ENCODE measurements at places on chromosomes 11 and 22. TPM values are rescaled to one million over a fixed set of nuclear protein-coding genes. Genes with fewer than 3 reads are reported as not detected.

Gene TTC36
- total RNA-seq: 0.19 TPM

Gene MN1
- 0.79 TPM for total RNA-seq

Gene SOX10
- not detected for total RNA-seq

Gene GGT5
- not detected for total RNA-seq

Gene IL18
- total RNA-seq: 10.3 TPM

Gene TSG101
- 125 TPM for total RNA-seq

Gene NRXN2
- total RNA-seq: 0.35 TPM

Gene LSP1
- 3.3 TPM for total RNA-seq

Gene MFRP
- total RNA-seq: not detected

Gene TMEM121B
- not detected for total RNA-seq

Gene MRGPRX4
- not detected for total RNA-seq

DNA sequence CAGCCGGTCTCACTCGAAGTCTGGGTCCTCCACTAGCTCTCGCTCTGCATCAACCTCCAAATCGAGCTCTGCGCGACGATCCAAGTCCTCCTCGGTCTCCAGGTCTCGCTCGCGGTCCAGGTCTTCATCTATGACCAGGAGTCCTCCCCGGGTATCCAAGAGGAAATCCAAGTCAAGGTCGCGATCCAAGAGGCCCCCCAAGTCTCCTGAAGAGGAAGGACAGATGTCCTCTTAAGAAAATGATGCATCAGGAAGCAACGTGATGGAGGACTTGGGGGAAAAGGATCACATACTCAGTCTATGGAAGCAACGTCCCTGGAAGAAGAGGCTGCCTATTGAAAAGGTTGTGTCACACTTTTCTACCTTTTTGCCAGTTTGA lies 1.1 kb downstream of the SRSF8 start:
- no peak for DNase-seq

- no peak for DNase-seq
Observed at GRCh38 chr11:81135570-81135969, 1598.1 kb downstream of the FAM181B start.

- DNase-seq: no peak
Observed at GRCh38 chr22:48944751-48945620, 882.7 kb downstream of the BRD1 start.

DNA sequence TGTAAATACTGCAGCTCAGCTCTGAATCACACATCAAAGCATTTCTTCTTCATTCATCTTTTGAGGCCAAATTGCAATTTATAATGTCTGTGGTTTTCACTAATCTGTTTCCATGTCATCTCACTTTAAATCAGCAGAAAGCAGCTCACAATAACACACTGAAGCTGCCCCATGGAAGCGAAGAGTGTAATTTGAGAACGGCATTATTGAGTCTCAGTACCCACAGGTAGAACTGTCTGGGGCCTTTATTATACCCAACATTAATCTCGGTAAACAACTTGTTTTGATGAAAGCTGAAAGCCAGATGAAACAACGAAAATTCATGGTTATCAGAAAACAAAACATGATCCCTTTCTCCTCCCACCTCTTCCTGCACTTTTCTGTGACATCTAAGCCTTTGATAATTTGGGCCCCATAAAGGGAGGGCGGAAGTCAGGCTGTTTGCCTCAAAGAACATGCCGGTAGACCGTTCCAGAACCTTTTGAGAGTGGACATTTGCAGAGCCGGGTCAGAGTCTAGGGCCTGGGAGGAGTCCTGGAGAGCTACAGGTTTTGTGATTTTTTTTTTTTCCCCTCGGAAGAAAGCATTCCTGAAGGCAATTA lies 68.2 kb upstream of the SESN3 start:
- peak; percentile 29 for DNase-seq

DNA sequence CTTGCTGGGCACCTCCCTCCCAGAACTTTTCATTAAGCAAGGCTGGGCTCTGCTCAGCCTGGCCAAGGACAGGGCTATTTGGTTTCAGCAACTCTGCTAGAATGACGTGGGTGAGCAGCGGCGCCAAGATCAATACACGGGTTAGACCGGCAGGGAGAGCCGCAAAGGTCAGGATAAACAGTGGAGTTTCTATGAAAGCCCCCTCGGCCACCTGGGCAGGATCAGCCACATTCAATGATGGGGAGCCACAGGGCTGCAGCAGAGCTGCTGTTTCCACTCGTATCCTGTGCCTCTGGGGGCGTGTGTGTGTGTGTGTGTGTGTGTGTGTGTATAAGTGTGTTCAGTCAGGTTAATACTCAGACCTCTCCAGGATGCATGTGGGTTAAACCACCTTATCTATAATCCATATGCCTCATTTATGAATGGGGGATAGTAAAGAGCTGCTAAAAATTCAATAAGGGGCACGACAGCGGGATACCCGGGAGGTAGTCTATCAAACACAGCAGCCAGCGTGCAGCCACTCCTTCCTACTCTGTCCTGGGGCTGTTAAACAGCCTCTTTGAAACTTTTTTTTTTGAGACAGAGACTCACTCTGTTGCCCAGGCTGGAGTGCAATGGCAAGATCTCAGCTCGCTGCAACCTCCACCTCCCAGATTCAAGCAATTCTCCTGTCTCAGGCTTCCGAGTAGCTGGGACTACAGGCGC lies 34.8 kb downstream of the MYH9 start:
- DNase-seq: peak; percentile 54

GRCh38 chr11:16902182-16902581 lies 112.0 kb downstream of the PLEKHA7 start:
- DNase-seq: no peak

GRCh38 chr11:93288079-93288478 lies 42.5 kb upstream of the DEUP1 start:
- DNase-seq: no peak

- no peak for DNase-seq
Observed at GRCh38 chr11:1757861-1758610, 5.7 kb downstream of the CTSD start.

DNA sequence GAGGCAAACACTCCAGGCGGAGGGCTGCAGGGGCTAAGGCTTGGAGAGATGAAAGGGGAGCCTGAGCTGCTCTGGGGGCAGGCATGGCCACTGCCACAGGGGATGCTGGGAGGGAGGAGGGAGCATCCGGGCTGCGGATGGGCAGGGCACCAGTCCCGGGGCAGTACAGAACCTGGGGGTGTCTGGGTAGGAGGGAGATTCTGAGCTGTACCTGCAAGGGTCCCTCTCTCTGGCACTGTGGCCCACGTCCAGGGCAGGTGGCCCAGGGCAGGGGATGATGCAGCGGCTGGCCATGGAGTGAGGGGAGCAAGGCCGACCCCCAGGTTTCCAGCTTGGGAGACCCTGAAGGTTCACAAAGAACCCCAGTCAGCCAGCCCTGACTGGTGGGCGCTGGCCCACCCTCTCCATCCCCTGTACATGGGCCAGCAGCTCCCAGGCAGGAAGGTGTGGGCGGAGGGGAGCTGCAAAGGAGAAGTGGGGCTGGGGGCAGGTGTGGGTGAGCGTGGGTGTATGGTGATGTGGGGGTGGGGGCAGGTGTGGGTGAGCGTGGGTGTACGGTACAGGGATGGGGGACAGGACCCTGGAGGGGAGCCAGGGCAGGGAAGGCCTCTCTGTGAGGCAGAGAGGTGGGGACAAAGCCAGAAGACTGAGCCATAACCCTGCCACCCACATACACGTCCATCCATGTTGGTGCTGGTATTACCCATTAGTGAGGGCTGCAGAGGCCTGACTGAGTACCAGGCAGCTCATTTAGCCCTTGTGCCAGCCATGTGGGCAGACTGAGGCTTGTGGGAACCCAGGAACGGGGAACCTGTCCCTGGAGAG lies 2.2 kb upstream of the TNFRSF13C start:
- no peak for DNase-seq

GRCh38 chr11:129996113-129996870 lies 6.3 kb downstream of the PRDM10 start:
- DNase-seq: no peak

DNA sequence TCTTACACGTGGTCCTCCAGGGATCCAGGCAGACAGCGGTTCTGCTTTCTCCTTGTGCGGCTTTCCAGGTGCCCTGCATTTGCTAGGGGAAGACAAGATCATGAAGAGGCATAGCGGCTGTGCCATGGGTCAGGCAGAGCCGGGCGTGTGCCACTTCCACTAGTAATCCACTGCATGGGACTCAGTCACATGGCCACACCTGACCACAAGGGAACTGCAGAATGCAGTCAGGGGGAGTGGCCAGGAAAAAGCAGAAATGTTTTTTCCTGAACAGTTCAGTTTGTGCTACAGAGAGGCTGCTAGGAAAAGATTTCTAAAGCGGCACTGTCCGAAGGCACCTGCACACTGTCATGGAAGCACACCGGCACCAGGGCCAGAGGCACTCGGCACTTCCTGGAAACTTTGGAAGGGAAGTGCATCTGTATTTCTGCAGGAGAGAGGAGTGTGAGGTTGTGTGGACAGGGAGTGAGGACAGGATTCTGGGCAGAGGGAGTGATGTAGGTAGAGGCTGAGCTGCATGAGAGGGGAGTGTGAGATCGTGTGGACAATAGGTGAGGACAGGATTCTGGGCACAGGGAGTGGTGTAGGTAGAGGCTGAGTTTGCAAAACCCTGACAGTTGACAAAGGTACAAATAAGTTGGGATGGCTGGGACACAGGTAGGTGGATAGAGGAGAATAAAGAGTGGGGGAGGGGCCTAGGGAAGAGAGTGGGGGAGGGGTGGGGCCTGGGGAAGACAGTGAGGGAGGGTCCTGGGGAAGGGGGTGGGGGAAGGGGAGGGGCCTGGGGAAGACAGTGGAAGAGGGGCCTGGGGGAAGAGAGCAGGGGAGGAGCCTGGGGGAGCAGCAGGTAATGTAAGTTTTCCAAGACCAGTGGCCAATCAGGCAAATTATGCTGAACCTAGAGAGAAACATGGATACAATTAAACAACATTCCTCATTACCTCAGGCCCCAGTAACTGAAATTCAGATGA lies 1436.3 kb downstream of the TBC1D22A start:
- DNase-seq: no peak

DNA sequence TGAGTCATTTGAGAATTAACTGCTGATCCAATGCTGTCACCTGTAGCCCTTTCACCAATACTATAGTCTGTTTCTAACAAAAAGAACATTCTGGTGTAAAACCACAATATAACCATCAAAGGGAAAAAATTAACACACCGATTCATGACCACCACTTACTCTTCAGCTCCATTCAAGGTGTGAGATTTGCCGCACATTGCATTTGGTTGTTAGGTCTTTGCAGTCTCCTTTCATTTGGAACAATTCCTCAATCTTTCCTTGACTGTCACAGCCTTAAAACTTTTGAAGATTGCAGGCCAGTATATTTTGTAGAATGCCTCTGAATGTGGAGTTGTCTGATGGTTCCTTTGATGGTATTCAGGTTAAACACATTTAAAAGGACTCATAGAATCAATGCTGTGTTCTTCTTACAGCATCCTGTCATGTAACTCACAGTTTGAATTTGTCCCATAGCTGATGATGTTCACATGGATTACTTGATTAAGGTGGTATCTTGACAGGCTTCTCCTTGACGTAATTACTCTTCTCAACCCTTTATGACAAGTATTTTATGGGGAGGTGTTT lies 63.6 kb downstream of the TNRC6B start:
- no peak for DNase-seq

GRCh38 chr11:113774174-113774503 lies 647 bp upstream of the ZW10 start:
- no peak for DNase-seq

- no peak for DNase-seq
Observed at GRCh38 chr11:47524291-47524874, 28.5 kb downstream of the CELF1 start.

GRCh38 chr11:35624316-35624715 lies 6.1 kb downstream of the FJX1 start:
- DNase-seq: no peak

DNA sequence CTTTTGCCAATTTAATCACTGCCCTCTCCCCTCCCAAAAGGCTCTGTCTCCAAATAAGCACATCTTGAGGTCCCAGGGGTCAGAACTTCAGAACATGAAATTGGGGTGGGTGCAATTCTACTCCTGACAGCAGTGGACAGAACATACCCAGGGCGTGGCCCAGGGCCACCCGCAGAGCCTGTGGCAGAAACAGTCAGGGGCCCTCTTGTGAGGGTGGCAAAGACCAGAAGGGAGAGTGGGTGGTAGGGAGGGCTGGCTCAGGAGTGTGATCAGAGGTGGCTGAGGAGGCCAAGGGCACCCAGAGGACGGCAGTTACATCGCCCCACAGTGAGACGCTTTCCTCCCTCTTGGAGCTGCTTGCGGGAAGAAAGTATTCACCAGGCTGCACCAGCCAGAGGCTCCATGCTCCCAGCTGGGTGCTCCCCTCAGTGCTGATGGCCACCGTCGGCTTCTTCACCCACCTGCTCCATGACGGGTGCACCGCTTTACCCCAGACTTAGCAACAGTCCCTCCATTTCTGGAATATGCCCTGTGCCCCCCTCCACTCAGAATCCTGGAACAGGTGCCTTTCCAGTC lies 1388.0 kb downstream of the BRD1 start:
- DNase-seq: no peak

GRCh38 chr11:19979519-19979845 lies 180.8 kb downstream of the DBX1 start:
- DNase-seq: no peak

GRCh38 chr11:131749101-131749500 lies 378.7 kb downstream of the NTM start:
- no peak for DNase-seq

DNA sequence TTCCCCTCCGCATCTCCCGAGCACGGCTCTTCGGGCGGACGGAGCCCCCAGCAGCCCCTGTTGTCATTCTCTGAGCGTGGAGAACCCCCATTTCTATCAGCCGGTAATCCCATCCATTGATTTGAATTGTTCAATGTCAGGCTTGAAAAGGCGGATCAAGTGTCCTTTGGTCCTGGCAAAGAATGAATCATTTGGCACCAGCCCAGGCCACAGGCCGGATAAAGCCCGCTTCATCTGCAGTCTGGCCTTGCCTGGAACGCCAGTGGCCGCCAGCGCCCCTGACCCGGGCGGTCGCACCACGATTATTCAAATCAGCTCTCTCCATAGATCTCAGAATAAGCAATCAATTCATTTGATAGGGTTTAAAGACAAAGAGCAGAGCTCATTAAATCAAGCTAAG lies 188.9 kb downstream of the BRD1 start:
- DNase-seq: no peak

DNA sequence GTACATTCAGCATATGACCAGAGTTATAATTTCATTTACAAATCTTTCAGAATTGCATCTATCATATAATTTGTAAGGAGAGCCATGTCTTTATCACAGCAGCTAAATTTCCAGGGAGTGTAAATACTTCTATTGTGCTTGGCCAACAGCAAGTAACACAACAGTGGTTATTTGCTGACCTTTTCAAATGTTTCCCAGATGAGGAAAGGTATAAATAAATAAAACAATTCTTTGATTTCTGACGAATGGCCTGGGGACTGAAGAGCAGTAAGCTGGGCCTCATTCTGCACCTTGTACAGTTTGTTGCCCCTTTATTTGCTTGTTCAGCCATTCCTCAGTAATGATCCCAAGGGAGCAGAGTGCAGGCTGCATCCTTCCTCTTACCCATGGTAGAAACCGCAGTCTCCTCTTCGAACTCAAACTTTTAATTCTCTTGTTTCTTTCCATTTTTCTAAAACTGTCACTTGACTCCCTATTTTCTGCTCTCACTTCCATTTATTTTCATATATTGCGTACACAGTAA lies 132.8 kb downstream of the DDX10 start:
- no peak for DNase-seq

GRCh38 chr11:95517453-95517852 lies 272.1 kb downstream of the FAM76B start:
- no peak for DNase-seq

GRCh38 chr11:74269161-74269811 lies 42.2 kb downstream of the P4HA3 start:
- DNase-seq: peak; percentile 62

GRCh38 chr11:105357146-105357545 lies 217.6 kb upstream of the CARD18 start:
- no peak for DNase-seq

- DNase-seq: no peak
Observed at GRCh38 chr11:133844217-133844616, 1.1 kb downstream of the SPATA19 start.
